Choroid plexus epithelial cell (primary cell): ENCODE measurements at places on chromosomes 3 and 15.

DNA sequence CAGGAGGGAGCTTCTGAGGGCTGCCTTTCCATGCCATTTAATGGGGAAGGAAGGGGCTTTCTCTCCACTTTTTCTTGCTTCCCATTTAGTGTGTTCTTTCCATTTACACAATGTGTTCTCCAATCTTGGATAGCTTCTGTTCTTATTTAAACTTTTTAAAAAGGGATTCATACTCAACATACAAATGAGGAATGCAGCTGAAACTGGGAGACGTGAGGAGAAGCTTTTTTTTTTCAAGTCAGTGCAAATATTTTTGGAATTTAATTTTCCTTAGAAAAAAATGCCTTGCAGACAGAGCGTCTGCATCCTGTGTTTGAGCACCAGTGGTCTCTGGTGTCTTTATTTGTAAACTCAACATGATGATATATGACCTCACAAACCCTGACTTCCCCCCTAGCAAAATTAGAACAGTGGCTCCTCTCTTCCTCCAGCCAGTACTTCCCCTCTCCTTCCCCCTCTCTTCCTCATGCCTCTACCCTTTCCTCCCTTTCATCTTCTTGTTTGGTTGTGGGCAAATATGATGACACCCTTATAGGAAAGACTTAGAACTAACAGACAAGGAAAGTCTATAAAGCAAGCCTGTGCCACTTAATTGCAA, 48.1 kb upstream of the PCSK6 start:
- no peak for DNase-seq

GRCh38 chr15:58148633-58149445, 10.7 kb downstream of the AQP9 start:
- DNase-seq: no peak

- DNase-seq: peak; percentile 34
These were observed 71.3 kb upstream of the STT3B start for GRCh38 chr3:31461426-31461825.

DNA sequence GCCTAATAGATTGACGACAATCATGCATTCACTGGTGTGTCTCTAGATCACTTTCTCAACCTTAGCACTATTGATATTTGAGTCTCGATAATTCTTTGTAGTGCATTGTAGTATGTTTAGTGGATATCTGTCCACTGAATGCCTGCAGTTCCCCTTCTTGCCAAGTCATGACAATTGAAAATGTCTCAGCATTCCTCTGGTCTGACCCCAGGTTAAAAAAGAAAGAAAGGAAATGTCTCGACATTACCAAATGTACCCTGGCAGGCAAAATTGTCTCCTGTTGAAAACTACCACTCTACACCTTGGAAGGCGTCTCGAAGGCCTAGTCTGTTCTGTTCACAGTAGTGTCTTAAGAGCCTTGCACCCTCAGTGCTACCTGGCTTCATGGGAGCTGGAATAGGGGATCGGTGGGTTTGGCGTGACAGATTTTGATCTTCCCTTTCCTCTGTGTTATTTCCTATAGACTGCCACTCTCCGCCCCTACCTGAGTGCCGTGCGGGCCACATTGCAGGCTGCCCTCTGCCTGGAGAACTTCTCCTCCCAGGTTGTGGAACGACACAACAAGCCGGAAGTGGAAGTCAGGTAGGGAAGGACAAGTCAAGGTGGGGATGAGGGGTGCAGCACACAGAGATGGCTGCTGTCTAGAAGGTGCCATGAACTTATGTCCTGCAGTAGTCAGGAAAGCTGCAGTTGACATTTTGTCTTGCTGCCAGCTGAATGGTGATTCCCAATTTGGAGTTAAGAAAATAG, 4.5 kb downstream of the ARPC4 start:
- peak; percentile 38 for DNase-seq

DNA sequence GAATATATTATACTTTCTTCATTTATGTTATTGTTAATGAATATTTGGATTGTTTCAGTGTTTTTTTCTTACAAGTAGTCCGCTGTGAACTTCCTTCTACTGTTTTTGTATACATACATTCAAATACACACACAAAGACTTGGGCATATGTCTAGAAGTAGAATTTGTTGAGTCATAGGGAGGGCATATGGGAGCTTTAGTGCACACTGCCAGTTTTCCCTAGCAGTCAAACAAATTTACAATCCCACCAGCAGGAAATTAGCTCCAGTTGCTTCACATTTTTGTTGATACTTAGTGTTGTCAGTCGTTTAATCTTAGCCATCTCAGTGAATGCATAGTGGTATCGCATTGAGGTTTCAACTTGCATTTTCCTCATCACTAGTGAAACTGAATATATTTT, 492.3 kb downstream of the DIPK2A start:
- no peak for DNase-seq

DNA sequence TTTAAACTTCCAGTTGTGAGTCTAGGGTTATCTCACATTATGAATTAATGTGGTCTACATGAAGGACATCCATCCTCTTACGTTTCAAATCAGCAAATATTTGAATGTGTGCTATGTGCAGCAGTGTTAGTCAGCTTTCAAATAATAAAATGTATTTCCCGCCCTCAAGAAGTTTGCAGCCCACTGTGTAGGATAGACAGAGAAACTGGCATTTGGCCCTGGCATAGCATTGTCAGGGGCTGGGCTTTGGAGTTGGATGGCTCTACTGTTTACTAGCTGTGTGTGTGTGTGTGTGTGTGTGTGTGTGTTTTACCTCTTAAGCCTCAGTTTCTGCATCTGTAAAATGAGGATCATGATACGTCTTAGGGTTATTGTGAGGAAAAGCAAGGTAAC, 400.5 kb upstream of the C2CD4B start:
- DNase-seq: no peak

GRCh38 chr3:192467230-192468140, 259.9 kb downstream of the FGF12 start:
- peak; percentile 69 for DNase-seq

DNA sequence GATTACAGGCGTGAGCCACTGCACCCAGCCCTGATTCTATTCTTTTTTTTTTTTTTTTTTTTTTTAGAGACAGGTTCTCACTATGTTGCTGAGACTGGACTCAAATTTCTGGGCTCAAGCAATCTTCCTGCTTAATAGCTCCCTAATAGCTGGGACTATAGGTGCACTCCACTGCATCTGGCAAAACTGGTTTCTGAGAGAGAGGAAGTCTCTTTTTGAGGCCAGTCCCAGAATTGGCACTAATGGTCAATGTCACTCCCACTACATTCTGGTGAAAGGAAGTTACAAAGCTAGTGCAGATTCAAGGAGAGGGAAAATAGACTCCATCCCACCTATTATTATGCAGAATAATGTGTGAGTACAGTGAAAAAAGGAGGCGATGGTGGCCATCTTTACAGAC, 5.8 kb upstream of the TGFBR2 start:
- no peak for DNase-seq

GRCh38 chr15:90376789-90377188, 11.3 kb upstream of the IQGAP1 start:
- no peak for DNase-seq

DNA sequence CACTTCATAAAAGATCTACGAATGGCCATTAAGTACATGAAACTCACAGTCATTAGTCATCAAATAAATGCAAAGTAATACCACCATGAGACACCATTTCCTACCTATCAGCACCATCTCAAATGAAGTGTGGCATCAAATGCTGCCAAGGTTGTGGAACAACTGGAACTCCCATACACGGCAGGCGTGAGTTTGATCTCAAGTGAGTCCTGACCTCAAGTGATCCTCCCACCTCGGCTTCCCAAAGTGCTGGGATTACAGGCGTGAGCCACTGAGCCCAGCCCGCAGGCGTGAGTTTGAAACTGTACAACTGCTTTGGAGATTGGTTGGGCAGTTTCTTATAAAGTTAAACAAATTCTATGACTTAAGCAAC, 28.8 kb upstream of the HDAC11 start:
- no peak for DNase-seq

DNA sequence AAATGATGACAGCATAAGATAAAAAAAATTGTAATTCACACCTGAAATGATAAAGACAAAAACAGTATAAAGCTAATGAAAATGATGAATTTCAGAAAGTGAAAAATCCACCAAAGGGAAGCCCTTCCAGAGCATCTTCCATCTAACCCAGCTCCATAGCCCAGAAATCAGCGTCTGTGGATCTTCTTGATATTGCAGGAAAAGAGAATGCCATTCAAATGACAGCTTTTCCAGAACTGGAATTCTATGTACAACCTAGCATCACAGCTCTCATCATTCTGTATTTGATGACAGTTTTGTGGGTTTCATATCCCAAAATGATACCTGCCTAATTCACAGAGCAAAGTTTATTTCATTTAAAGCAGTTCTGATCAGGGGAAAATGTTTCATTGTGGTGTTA, 267.3 kb downstream of the FHIT start:
- DNase-seq: no peak

- no peak for DNase-seq
These were observed 5.9 kb downstream of the PDCD10 start for GRCh38 chr3:167728632-167729323.

GRCh38 chr3:12932347-12932746, 91.0 kb upstream of the RPL32 start:
- no peak for DNase-seq

DNA sequence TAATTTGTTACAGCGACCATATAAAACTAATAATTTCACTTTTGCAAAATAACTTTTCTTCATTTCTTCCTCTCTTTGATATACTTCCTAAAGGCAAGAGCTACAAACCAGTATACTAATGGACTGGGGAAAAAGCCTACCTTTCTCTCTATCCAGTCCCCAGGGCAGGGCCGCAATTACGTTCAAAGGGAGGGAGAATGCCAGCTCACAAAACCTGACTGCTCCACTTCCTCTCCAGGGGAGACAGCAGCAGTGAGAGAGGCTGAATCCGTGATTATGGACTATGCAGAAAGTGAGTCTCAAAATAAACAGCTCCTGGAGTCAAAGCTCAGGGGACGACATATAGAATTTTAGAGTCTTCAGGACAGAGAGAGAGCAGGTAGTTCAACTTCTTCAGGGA, 126.9 kb upstream of the HES1 start:
- no peak for DNase-seq

GRCh38 chr3:186458306-186459107, 85.7 kb downstream of the CRYGS start:
- DNase-seq: no peak

GRCh38 chr3:189883113-189883753, 237.5 kb downstream of the P3H2 start:
- no peak for DNase-seq

GRCh38 chr3:135268941-135269532, 474.0 kb downstream of the EPHB1 start:
- DNase-seq: no peak

- DNase-seq: no peak
These were observed 64.9 kb upstream of the DCBLD2 start for GRCh38 chr3:98966434-98966833.

GRCh38 chr15:74338676-74339075, 28.8 kb downstream of the CYP11A1 start:
- no peak for DNase-seq

DNA sequence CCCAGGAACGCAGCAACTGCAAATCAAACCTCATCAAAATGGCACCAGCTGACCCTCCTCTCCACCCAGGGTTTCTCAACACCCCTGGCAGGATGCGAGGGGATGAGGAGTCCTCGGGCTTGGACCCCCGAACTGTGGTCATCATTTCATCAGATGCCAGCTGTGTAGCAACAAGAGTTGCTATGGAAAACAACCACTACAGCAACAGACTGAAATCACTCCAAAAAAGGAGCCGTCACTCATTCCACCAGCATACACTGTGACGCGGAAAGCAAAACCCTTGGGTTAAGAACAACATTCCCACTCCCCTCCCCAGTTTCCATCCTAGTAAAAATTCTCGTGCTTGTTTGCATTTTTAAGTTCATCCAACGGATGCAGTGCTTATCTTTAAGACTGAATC, 40.1 kb downstream of the VGLL4 start:
- DNase-seq: peak; percentile 94

GRCh38 chr3:15269091-15269989, 63.0 kb downstream of the SH3BP5 start:
- peak; percentile 98 for DNase-seq

GRCh38 chr3:113895964-113896363, 51.8 kb upstream of the ZDHHC23 start:
- DNase-seq: no peak

GRCh38 chr15:57767481-57767880, 61.0 kb downstream of the POLR2M start:
- no peak for DNase-seq

DNA sequence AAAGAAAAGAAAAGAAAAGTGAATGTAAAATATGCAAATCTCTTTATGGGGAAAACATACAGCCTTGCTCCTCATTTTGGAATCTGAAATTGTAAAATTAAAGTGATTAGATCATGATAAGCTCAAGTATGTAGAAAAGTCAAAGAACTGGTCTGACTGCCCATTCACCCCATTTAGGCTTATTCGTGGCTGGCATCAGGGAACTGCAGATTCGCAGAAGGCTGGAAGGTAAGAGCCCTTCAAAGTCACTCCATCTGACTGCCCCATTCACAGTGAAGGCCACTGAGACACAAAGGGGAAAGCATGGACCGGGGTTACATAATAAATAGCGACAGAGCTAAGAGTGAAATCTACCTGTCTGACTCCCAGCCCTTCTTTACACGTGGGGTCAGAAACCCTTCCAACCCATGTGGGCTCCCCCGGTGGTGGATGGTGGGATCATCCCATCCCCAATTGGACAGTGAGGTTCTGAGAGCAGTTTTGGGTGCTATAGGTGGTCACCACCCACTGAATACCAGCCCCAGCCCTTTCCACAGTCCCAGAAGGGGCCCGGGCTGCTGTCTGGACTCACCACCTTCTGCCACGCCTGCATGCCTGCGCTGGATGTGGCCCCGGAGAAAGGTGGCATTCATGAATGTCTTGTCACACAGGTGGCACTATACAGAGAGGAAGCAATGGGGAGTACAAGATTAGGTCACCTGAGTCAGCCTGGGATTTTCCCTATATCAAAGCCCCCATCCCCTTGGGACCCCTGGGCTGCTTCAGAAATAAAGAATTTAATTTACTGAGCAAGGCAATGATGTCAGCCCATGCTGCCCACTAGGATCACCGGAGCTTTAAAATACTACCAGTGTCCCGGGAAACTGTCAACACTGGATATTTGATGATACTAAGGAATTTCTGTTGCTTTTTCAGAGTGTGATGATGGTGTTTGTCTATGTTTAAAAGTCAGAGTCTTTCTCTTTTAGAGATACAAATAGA, 17.9 kb downstream of the DZIP1L start:
- DNase-seq: no peak

DNA sequence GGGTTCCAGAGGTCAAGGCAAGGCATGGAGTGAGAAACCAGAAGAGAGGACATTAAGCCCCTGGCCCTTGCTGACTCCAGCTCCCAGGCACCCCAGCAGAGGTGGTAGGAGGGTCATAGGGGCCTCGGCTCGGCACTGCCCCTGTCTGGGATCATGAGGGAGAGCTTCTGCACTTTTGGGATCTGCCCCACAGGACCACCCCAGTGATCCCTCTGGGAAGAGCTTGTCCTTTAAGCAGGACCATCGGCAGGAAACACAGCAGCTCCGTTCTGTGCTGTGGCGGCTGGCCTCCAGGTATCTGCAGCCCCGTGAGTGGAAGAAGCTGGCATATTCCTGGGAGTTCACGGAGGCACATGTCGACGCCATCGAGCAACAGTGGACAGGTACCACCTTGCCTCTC, 35.5 kb downstream of the ANKDD1A start:
- DNase-seq: no peak
